ENCODE measurements at places on chromosomes 1 and 21. TPM values are rescaled to one million over a fixed set of nuclear protein-coding genes. Genes with fewer than 3 reads are reported as not detected.

The OR2L13 gene
- not detected for polyA plus RNA-seq

The TFAP2E gene
- polyA plus RNA-seq: 0.12 TPM

The BGLAP gene
- 0.33 TPM for polyA plus RNA-seq

The OR6N1 gene
- polyA plus RNA-seq: not detected

The HORMAD1 gene
- polyA plus RNA-seq: not detected

The NAV1 gene
- polyA plus RNA-seq: 1.8 TPM

The GPR37L1 gene
- polyA plus RNA-seq: 0.01 TPM

The RPL5 gene
- polyA plus RNA-seq: 1,760 TPM

The SLC9C2 gene
- not detected for polyA plus RNA-seq

The FAM43B gene
- polyA plus RNA-seq: 0.74 TPM

The CD34 gene
- polyA plus RNA-seq: 14.4 TPM

The ACKR1 gene
- 16.3 TPM for polyA plus RNA-seq

The ATP6V1G3 gene
- not detected for polyA plus RNA-seq

The PRDM16 gene
- polyA plus RNA-seq: 0.31 TPM

The CLEC20A gene
- polyA plus RNA-seq: not detected

The LCE2A gene
- not detected for polyA plus RNA-seq

The EDARADD gene
- 0.05 TPM for polyA plus RNA-seq

The MYBPH gene
- 33.4 TPM for polyA plus RNA-seq

The GABPA gene
- 16.9 TPM for polyA plus RNA-seq

The C1orf141 gene
- not detected for polyA plus RNA-seq

The RSPH1 gene
- polyA plus RNA-seq: not detected

The IFI44 gene
- 5.0 TPM for polyA plus RNA-seq

The ARV1 gene
- polyA plus RNA-seq: 22.5 TPM
